ENCODE measurements at places on chromosomes 5 and 9.

DNA sequence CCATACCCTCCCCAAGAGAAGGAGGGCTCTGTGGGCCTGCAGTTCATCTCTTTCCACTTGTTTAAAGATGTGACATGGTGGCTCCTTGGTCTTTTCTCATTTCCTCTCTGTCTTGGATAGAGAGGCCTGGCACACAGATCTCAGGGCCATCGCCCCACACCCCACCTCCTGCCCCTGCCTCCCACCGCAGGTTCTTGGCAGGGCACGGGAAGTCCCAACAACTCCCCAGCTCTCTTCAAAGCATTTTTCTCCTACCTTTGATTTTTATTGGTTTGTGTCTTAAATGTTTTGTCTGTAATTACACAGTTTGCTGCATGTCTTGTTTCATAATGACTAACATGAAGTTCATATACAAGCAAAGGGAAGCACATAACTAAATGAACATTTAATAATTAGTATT lies 178.5 kb upstream of the MSX2 start:
- DNase-seq: no peak

DNA sequence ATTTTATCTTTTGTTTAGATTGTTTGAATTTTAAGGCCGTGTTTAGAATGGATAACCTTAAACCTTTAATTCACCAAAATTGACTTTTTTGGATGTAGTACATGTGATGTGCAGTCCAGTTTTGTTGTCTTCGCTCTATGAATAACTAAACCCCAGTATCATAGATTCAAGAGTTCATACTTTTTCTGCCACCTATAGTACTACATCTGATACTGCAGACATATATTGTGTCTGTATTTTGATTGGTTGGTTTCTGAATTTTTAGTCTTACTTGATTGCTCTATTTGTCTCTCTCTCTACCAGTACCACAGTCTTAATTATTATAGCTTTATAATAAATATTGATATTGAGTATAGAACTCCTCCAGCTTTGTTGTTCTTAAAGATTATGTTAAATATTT lies 58.1 kb downstream of the PPIP5K2 start:
- DNase-seq: no peak

DNA sequence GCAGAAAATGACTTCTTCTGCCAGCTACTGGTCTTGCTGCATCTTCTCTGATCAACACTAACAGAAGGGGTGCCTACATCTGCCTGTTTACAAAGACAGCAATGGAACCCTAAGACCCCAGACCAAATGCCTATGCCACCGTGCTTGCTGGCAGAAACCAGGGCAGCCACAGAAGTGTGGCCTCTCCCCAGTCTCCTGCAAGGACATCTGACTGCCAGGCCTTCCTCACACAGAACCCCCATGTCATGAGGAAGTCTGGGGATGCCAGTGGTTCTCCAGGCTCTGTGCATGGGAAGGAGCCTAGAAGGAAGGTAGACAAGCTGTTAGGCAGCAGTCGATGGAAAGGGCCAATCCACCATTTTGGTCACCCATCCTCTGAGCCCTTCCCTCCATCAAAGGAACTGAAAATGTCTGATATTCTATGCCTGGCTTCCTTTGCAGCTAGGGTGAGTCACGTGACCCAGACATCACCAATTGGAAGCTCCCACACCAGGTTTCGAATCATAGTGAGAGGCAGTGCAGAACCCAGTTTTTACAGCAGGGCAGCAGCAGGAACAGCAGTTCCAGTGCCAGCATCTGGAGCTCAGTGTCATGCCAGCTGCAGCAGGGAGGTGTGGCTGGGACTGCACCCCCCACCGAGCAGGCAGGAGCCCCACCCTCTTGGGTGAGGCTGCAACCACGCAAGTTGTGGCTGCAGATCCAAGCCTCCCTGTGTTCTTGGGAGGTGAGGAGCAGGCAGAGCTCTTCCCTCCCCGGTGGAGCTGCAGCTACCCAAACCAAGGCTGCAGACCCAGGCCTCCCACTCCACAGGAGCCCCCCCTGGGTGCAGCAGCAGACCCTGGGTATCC lies 123.4 kb downstream of the OLFM1 start:
- no peak for DNase-seq

- DNase-seq: peak; percentile 76
Measured at GRCh38 chr9:21513431-21513830, 31.3 kb upstream of the IFNE start.

DNA sequence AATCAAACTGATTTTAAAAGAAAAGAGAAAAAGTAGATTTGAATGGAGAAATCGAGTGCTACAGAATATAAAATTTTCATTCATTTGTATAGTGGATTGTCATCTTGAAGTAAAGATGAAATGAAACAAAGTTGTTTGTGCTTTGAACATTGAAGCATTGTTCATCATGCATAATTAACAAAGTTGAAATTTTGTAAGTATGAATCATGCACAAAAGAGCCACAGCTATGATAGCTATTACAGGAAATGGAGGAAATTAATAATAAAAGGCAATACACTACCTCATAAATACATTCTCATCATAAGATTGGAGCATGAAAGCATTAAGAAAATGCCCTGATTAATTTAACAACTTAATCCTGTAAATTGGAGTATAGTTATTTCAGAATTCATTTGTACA lies 153.4 kb upstream of the TLX3 start:
- DNase-seq: peak; percentile 71

DNA sequence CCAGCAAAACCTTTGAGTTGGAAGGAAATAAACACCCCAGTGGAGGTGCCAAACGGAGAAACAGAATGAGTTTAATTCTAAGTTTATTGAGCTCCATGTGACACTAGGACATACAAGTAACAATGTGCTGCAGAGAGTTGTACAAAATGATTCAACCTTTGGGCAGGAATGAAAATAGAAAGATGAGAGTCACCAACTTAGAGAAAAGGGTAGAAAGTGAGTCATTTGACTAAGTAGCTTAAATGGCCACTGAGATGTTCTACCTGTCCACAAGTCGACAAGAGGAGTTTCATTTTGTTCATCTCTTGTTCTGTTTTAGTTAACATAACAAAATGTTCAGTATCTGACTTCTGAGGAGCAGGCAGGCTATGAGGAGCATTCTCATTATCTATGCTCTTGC lies 284.7 kb downstream of the NR2F1-AS1 start:
- DNase-seq: peak; percentile 62

- DNase-seq: no peak
Measured at GRCh38 chr5:56094579-56095361, 100.0 kb upstream of the IL6ST start.

GRCh38 chr5:37615184-37615583 lies 224.7 kb downstream of the GDNF start:
- DNase-seq: no peak

- peak; percentile 94 for DNase-seq
Measured at GRCh38 chr5:118857700-118858099, 130.6 kb downstream of the DTWD2 start.

DNA sequence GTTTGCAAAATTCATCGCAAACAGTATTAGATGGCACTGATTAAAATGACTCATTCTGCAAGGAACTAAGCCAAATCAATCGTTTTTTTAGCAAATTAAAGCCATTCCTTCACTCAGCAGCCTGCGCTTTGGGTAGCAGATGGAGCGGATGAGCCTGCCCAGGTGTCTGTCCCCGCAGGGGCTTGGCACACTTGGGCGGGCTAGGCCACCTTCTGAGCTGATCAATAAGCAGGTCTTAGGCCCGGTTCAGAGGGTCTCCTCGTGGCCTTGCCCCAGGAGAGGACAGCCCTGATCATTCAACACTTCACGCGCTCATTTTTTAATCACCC lies 78.0 kb upstream of the FCN1 start:
- DNase-seq: no peak

DNA sequence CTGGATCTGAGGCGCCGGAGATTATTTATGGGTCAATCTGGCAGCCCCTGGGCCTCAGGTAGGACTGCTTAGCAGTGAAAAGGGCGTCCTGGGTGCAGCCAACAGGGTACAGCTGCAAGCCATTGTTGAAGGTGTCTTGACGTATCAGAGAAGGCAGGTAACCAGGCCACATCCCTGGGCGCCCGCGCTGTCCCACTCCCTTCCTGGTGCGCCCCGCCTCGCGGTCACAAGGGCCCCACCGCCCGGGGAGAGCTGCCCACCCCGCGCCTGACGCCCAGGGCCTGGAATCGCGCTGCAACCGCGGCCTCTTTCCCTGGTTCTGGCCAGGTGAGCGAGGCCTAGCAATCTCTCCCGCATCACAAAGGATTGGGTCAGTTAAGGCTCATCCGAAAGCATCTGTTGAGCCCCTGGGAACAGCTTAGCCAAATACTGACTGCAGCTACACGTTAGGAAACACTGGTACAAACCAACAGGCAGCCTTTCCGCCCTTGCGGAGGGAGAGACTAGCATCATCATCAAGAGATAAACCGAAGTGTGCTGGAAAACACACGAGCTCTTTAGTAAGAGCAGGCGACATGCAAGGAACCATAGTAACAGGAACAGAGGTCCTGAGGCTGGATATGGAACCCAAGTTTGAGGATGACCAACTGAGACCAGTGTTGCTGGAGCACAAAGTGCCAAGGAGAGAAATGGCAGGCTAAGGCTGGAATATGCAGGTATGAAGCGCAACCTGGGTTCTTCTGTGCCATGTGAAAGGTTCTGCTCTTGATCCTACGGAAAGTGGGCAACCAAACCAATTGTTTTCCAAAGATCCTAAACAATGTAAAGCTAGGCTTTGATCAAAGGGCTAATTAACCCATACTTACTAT lies 3.6 kb downstream of the RPS23 start:
- DNase-seq: no peak

DNA sequence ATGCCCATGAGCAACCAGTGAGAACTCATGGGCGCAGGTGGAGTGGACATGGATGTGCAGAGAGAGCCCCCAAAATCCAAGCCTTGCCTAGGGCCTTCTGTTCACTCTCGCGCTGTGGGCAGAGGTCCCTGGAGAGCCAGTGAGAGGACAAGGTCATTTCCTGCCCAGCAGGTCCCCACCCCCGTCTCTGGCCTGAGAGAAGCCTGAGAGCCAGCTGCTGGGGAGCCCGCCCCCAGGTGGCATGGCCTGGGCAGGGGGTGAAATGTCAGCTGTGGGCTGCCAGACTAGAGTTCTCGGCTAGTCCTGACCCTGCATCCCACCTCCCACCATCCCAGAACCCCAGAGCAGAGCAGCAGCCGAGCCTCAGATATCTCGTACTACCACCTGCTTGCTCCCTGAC lies 85.3 kb downstream of the BARX1 start:
- no peak for DNase-seq

GRCh38 chr5:18702821-18703220 lies 1068.6 kb downstream of the TAF11L14 start:
- no peak for DNase-seq

DNA sequence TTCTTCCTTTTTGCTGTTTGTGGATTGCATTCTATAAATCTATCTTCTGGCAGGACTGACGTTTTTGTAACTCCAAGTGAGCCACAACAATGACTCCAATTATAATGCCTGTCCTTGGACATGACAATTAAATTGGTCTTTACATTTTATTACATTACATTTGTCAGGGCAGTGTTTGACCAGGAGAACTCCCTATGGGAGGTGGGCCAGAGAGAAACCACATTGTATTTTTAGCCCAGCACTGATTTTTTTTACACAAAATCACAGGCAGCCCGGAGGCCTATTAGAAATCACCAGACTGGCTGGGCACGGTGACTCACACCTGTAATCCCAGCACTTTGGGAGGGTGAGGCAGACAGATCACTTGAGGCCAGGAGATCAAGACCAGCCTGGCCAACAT lies 99.1 kb upstream of the SMC5 start:
- no peak for DNase-seq

- no peak for DNase-seq
Measured at GRCh38 chr9:82513976-82514735, 525.6 kb downstream of the SPATA31D1 start.

DNA sequence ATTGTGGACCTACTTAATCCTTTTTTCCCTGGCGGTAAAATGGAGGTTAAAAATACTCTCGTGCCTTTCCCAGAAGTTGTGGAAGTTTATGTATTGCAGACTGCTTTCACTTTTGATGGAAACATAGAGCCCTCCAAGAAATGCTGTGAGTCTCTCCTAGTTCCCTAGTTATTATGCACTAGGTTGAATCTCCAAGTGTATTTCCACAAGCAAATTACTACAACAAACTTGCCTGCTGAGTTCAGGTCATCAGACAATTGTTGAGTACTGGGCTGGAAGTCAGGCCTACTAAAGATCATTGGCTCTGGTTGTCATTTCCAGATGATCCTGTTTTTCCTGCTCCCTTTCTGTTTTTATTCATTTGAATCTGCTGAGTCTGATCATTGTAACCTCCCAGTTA lies 104.1 kb downstream of the CD180 start:
- DNase-seq: peak; percentile 48

DNA sequence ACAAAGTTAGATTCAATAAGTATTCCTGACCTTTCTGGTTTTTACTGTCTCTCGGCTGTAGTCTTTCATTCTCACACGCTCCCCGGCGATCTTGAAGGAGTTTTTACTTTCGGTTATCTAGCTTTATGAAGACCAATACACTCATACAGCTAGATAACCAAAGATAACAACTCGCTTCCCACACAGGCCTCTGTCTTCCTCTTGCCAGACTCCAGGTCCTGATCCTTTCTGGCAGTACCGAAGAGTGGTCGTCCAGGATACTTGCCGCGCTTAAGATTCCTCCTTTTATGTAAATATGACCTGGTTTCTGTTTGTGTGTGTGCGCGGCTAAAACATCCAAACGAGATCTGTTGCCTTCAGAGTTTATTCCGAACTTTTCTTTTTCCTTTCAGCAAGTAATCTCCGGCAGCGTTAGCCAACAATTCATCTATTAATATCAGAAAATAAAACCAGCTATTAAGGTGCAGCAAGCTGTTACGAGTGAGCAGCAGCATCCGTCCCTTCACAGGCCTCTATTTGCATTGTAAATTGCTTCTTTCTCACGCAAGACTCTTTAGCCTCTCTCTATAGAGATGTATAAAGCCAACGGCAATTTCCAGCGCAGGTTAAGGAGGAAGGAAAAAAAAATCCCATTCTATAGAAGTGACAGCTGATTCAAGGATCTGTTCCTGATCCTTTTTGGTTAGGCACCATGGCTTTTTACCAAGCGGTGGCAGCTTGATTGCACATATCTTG lies 216.1 kb downstream of the MEF2C start:
- DNase-seq: no peak

DNA sequence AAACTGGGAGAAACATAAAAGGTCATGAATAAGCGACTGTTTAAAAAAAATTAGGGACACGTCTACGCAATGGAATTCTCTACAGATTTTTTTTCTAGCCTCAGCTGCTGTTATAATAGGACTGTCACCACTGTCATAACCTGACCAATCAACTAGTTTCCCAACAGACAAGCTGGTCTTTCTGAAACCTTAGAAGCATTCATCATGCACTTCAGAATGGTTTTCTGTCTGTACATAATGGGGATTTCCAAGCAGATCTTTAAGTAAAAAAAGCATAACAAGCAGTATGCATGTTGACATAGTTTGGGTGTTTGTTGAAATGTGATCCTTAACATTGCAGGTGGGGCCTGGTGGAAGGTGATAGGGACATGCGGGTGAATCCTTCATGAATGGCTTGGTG lies 58.3 kb upstream of the SEMA6A start:
- DNase-seq: peak; percentile 67

DNA sequence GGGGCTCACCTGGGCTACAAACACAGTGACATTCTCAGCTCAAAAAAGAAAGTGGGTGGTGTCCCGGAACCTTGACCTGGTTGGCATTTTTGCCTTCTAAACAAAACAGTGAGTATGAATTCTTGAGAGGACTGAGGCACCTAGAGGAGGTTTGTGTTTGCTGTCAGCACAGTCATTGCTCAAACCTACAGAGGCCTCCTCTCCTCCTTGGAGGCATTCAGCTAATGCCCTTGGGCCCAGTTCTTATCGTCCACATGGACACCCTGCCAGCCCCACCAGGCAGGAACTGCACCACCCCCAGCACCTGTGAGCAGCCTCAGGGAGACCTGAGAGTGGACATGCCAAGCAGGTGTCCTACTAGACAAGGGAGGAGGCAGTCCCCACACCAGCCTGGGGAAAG lies 156.7 kb downstream of the SYK start:
- no peak for DNase-seq

- no peak for DNase-seq
Measured at GRCh38 chr5:151250346-151251000, 2.5 kb upstream of the GM2A start.

Measured in bronchial epithelial cell (primary cell).